Activated CD8-positive, alpha-beta memory T cell treated with anti-CD3 and anti-CD28 coated beads for 1 hour (primary cell): ENCODE measurements at places on chromosomes 3 and 15.

DNA sequence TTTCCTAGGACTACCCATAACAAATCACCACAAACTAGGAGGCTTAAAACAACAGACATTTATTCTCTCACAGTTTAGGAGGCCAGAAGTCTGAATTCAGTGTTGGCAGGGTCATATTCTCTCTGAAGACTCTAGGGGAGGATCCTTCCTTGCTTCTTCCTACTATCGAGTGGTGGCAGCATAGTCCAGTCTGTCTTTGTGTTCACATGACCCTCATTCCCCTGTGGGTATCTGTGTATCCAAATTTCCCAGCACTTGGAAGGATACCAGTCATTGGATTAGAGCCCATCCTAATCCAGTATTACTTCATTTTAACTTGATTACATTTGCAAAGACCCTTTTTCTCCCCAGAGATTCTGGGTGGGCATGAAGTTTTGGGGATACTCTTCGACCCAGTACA, 63.8 kb downstream of the GMPS start:
- no peak for DNase-seq

- DNase-seq, result peak; percentile 18
Observed at GRCh38 chr15:74835312-74835823, 7.6 kb downstream of the ULK3 start.

- no peak for DNase-seq
Observed at GRCh38 chr3:41102053-41102556, 97.2 kb upstream of the CTNNB1 start.

GRCh38 chr3:155334914-155335723, 41.6 kb upstream of the STRIT1 start:
- DNase-seq, result no peak

- no peak for DNase-seq
Observed at GRCh38 chr3:191105418-191105817, 93.6 kb upstream of the OSTN start.
